ENCODE measurements at places on chromosomes 16 and 17.

DNA sequence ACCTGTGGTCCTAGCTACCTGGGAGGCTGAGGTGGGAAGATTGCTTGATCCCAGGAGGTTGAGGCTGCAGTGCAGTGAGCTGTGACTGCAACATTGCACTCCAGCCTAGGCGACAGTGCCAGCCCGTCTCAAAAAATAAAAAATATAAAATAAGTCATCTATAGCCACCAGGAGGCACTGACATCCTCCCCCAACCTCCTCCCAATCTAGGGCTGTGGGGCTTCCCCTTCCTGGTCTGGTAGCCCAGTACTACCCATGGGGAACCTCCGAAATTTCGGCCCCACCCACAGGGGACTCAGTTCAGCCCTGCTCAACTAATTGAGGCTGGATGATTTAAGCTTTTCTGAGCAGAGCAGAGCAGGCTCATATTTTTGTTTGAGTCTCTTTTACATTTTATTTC, 3.2 kb downstream of the ZSCAN10 start:
- peak; percentile 82 for DNase-seq

- DNase-seq, result peak; percentile 64
Observed at GRCh38 chr16:24851700-24852099, 5.9 kb downstream of the SLC5A11 start.

DNA sequence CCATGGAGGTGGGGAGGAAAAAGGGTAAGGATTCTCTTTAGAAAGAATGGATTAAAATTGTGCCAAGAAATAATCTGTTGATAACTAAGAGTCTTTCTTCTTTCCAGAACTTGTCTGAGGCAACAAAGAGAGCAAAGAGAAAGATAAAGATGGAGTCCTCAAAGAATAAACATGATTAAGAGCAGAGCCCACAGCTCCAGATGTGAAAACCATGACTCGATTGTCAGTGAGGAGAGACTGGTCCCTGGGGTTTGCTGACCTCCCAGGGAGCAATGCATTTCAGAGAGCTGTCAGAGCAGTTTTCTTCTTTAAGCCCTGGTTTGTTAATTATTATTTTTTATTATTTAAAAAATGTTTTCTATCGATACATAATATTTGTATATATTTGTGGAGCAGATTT, 74.6 kb downstream of the TMEM100 start:
- DNase-seq, result no peak

DNA sequence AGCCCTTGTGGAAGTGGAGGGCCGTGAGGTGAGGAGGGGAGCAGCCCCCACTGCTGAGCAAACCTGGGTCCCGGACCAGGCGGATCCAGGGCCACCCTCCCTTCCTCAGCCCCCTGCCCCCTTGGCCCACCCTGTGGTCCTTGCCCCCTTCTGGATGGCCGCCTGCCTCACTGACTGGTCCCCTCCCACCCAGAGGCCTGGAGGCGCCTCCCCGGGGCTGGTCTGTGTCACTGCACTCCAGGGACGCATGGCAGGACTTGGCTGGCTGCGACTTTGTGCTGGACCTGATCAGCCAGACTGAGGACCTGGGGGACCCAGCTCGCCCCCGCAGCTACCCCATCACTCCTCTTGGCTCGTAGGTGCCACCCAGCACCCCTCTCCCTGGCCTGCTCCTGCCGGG, 19.2 kb upstream of the SMIM5 start:
- DNase-seq, result no peak

DNA sequence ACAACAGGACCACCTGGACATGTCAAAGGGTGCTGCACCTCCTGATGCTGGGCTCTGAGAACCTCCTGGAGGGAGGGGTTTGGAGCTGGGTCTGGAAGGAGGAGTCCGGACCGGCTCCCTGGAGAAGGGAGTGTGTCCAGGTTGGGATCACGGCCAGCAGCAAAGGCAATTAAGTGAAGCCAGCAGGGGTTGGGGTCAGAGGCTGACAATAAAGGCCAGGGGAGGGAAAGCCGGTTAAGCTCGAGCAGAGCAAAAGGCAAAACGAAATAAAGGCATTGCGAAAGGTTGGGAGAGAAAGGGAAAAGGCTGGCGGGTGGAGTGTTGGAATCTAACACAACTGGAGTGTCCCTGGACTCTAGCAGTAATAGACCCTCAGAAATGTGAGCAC, 992 bp upstream of the CACNG4 start:
- DNase-seq, result no peak

- no peak for DNase-seq
Observed at GRCh38 chr17:78342449-78343186, 17.3 kb downstream of the SOCS3 start.

GRCh38 chr17:71580220-71580619, 540.6 kb upstream of the SOX9 start:
- DNase-seq, result no peak

DNA sequence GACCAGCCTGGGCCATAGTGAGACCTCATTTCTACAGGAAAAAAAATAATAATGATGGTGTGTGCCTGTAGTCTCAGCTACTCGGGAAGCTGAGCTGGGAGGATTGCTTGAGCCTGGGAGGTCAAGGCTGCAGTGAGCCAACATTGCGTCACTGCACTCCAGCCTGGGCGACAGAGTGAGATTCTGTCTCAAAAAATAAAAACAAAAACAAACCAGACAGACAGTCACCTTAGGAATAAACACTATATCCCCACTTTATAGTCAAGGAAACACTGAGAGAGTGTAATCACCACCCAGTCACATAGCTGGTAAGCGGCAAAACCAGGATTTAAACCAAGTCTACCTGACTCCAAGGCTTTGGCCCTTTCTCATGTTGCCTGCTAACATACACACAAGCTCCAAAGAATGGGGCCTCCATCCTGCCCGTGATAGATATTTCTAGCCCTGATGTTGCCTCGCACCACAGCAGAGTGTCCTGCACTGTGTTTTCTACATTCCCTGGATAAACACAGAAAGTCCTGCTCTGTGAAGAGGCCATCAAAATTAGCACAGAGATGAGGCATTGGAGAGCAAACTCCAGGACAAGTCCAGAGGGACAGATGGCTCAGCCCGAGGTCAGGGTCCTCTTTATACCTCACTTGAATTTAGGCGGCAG, 66.1 kb upstream of the SMURF2 start:
- no peak for DNase-seq

GRCh38 chr16:3695610-3696369, 21.5 kb downstream of the TRAP1 start:
- no peak for DNase-seq

GRCh38 chr16:17643935-17644334, 173.2 kb upstream of the XYLT1 start:
- DNase-seq, result no peak

- DNase-seq, result no peak
Observed at GRCh38 chr17:14169287-14169686, 67.4 kb downstream of the CDRT15 start.

DNA sequence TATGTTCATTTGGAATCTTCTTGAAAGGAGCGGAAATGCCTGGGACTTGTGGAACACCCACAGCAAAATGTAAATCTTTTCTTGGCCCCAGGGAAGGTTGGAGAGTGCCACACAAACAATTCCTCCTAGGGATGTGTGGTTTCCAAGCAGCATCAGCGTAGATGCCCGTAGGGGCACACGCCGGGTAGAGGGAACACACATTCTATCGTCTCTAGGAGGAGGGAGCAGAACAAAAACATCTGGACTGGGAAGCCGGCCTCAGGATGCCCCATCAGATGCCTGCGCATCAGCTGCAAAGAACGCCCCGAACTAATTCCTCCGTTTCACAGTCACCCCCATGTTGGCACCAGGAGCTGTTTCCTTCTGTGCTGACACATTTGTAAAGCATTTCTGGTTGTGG, 357.9 kb upstream of the ZFHX3 start:
- DNase-seq, result no peak

- no peak for DNase-seq
Observed at GRCh38 chr17:72555052-72555451, 434.2 kb downstream of the SOX9 start.

DNA sequence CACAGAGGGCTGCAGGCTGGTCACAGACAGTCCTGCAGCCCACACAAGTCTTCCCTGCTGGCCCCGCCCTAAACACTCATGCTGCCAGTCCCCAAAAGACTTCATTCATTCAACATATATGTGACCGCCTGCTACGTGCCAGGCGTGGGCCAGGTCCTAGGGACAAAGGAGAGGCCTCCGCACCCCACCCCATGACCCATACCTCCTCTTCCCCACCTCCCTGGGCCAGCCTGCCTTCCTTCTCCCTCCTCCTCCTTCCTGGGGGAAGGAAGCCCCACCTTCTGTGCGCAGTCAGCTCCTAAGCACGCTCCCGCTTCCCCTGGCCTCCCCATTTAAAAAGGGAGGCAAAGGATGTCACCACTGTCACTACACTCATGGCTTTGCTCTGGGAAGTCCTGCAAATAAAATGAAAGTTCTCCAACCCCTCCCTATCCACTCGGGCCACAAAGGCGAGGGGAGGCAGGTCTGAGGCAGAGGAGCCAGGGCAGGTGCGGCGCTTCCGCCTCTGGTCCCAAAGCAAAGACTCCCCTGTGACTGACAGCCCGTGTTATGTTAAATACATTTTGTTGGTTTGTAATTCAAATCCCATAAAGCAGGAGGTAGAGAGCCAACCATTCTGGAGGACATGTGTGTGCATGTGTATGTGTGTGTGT, 9.0 kb downstream of the DNAAF8 start:
- no peak for DNase-seq

DNA sequence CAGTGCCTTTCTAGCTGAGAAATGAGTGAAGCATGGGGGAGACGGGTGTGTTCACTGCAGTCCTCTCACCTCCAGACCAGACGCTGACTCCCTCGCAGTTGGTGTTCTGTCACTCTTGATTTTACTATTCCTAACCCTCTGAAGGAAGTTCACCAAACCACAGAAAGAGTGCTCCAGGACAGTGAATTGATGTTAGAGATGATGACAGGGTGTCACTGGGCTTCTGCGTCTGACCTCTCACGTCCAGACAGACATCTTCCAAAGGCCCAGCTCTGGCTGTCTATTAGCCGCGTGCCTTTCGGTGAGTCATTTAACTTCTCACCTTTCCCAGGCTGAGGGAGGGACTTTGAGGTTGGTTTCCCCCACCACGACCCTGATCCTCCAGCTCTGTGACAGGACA, 8.2 kb downstream of the CRAMP1 start:
- DNase-seq, result peak; percentile 23

DNA sequence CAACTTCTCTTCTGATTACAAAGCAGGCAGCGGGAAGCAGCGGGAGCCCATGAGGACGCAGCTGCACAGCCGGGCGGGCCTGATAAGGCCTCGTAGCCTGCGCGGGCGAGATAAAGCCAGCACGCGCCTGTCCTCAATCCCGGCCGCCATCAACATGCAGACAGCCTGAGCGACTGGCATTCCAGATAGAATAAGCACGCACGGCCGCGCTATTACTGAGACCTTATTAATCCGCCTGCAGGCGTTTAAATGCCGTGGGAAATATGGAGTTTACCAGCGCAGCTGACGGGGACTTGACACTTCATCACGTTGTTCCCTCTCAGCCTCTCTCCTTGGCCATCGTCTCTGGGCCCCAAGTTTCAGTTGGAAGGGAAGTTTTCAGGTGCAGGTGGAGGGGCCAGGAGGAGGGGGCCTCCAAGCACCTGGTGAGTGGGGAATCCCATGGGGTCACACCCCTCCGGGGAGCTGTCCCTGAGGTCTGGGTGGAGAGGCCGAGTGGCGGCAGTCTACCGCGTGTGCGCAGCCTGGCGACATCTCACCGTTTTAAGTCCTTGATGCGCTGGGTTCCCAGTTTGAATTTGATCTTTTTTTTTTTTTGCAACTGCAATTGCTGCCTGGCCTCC, 27.3 kb upstream of the CBFA2T3 start:
- DNase-seq, result peak; percentile 20
